Endodermal cell (in vitro differentiated cells): ENCODE measurements at places on chromosomes 16 and 17.

DNA sequence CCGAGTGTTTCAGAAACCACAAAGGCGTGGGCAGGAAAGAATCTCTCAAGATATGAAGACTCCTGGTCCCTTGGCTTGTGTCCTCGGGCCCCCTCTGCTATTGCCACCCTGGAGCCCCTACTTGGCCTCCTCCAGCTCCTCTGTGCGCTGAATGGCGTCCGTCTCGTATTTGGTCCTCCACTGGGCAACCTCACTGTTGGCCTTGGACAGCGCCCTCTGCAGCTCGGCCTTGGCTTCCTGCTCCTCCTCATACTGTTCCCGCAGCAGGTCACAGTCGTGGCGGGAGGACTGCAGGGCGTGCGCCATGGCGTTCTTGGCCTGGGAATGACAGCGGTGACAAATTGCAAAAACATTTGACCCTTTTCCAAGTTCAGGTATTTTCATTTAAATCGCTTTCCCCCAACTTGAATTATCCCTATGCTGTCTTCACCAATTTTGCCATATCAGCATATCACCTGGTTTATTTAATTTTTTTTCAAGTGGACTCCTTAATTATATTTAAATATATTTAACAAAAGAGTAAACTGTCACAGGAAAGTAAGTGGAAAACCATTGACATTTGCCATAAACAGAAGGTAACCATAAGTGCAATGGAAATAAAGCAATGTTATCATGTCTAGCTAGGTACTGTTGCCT, 59.7 kb downstream of the MYH13 start:
- peak; percentile 70 for DNase-seq

GRCh38 chr16:77869997-77870813, 81.8 kb downstream of the VAT1L start:
- no peak for DNase-seq

GRCh38 chr17:42018339-42018738, 1.1 kb upstream of the DNAJC7 start:
- peak; percentile 87 for DNase-seq

- DNase-seq = no peak
Measured at GRCh38 chr17:7930841-7931631, 710 bp downstream of the TRAPPC1 start.

- DNase-seq = no peak
Measured at GRCh38 chr17:15031975-15032374, 233.2 kb downstream of the PMP22 start.

DNA sequence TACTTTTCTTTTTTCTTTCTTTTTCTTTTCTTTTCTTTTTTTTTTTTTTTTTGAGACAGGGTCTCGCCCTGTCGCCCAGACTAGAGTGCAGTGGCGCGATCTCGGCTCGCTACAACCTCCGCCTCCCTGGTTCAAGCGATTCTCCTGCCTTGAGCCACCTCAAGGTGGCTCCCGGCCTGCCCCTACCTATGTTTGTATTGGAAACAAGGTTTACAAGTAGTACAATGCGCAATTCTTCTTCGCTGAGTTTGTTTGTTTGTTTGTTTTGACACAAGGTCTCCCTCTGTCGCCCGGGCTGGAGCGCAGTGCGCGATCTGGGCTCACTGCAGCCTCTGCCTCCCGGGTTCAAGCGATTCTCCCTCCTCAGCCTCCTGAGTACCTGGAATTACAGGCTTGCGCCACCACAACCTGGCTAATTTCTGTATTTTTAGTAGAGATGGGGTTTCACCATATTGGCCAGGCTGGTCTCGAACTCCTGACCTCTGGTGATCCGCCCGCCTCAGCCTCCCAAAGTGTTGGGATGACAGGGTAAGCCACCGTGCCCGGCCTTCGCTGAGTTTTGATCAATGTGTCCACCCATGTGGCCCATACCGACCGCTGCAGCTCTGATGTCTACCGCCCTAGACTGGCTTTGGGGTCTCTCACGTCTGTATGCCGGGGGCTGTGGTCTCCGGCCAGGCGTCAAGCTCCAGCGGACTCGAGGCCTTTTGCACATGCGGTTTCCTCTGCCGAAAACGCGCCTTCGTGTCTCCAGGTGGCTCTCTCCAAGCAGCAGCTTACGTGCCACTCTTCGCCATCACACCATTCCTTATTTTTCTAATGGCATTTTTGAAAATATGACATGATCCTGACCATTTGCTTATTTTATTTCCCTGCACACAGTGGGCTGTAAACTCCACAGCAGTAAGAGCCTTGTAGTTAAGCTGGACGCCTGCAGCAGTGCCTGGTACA, 1.1 kb upstream of the YBX2 start:
- DNase-seq = peak; percentile 77

- DNase-seq = no peak
Measured at GRCh38 chr16:6576606-6577005, 756.0 kb upstream of the RBFOX1 start.

- peak; percentile 47 for DNase-seq
Measured at GRCh38 chr17:80858301-80859001, 133.2 kb upstream of the CHMP6 start.

DNA sequence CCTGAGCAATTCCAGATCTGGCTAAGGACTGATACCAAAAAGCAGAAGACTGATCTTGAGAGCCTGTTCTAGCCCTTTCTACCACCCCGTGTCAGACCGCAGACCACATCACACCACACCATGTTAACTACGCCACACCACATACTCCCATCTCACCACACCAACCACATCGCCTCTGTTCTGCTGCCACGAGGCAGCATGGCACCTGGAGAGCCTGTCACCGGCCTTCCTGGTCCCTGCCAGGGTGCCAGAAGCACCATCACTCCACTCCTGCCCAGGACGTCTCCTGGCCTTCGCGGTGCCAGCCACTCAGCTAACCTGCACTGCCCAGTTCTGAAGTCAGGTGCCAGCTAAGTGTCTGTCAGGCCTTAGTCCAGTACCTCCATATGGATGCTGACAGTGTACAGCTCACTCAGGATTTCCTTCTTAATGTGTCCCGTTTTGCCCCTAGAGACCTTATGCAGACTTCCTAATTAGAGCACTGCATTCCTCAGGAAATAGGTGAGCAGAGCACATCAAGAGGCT, 37.2 kb upstream of the BCAR1 start:
- DNase-seq = no peak

- no peak for DNase-seq
Measured at GRCh38 chr17:285751-286422, 66.7 kb downstream of the RPH3AL start.

DNA sequence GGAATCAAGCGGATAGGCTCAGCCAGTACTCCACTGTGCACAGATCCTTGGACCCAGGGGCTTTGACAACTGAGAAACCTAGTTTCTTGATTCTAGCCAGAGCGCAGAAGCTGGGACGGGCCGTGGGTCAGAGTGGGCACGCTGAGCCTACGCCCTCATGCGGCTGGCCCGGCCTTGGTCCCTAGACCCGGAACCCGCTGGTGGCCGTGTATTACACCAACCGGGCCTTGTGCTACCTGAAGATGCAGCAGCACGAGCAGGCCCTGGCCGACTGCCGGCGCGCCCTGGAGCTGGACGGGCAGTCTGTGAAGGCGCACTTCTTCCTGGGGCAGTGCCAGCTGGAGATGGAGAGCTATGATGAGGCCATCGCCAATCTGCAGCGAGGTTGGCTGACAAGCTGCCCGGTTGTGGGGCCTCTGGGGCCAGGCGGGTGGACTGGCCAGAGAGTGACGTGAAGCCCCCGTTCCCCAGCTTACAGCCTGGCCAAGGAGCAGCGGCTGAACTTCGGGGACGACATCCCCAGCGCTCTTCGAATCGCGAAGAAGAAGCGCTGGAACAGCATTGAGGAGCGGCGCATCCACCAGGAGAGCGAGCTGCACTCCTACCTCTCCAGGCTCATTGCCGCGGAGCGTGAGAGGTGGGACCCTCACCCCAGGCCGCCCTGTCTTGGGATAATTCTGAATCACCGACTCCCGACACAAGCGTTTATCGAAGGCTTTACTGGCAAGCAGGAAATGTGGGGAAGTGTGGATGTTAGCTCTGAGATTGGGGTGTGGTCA, 946 bp downstream of the STUB1 start:
- peak; percentile 73 for DNase-seq

DNA sequence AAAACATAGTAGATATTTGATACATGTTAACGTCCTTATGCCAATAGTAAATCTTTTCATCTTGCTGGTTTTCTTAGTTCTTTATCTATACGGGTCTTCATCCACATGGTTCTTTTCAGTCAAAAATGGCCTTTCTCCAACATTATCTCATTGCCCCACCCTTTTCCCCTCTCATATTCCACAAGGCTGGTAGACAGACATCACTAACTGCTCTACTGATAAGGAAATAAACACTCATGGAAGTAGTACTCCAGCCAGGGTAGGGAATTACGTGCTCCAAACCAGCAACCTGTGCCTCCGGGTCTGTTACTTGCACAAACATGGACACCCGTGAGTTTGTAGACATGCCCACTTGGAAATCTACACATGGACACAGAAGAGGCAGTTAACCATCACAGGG, 141.4 kb downstream of the XYLT1 start:
- DNase-seq = no peak

DNA sequence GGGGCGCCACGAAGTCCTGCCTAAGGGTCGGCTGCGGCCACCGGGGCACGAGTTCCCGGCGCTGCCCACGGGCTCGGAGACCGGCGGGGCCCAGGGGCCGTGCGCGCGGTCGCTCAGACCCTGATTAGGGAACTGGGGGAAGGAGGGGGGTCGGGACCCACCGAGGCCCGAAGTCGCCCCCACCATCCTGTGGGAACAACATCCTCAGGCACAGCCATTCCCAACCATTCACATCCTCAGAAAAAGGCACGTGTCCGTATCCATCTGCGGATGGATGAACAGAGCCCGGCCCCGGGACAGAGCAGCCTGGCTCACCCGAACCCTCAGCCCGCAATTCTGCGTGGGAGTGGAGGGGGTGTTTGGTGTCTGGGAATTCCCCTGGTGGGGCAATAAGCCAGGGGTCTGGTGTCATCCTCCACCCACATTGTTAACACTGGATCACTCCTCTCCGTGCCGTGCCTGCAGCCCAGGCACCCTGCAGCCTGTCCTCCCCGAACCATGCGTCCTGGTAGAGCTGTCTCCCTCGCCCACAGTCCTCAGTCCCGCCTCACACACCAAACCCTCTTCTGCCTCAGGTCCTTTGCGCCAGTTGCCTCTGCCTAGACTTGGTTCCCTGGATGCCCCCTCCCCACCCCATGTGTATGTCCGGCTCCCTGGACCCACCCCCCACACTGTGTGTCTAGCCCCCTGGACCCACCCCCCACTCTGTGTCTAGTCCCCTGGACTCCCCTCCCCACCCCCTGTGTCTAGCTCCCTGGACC, 789 bp upstream of the CCDC57 start:
- peak; percentile 81 for DNase-seq

GRCh38 chr17:27526604-27527002, 70.4 kb downstream of the KSR1 start:
- DNase-seq = peak; percentile 83

GRCh38 chr17:64106918-64107317, 23.0 kb downstream of the ERN1 start:
- DNase-seq = peak; percentile 13

DNA sequence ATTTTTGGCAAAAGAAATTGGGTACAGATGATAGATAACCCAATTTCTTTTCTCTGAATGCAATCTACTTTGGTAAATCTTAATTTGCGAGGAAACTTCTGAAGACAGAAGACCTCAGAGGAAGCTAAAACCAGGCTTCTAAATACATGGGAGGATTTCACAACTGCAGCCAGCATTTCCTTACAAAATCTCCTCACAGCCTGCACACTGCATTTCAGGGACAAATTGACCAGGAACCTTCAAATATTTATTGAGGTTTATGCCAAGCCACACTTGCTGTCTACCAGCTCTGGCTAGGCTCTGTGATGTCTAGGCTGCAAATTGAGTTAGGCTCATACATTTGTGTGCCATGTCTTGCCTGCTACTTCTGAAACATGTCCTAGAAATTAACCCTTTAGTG, 167.3 kb upstream of the CDH5 start:
- peak; percentile 6 for DNase-seq

GRCh38 chr17:41811549-41812380, at the start of gene P3H4:
TSS of gene P3H4 (minus strand) at chr17:41811949. CDS start at chr17:41811915, 34 bp downstream.
- DNase-seq = peak; percentile 95

DNA sequence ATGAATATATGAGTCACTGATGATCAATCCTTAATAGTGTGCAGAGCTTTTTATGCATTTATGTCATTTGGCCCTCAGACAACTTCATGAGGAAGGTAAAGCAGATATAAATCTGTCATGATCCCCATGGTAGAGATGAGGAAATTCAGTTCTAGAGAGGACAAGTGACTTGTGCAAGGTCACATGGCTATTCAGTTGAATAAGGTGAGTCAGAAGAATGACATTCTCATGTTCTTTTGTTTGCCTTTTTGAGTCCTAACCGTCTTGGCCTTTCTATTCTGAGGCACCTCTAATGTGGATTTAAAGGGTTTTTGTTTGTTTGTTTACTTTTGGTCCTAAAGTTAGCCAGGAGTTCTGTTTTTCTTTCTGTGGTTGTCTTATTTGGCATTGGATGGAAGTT, 116.2 kb upstream of the ELAC2 start:
- no peak for DNase-seq

- no peak for DNase-seq
Measured at GRCh38 chr16:51657848-51658247, 506.8 kb upstream of the SALL1 start.

- DNase-seq = no peak
Measured at GRCh38 chr16:79662122-79662521, 61.6 kb upstream of the MAF start.

GRCh38 chr16:64654178-64654577, 467.7 kb downstream of the CDH11 start:
- DNase-seq = no peak

GRCh38 chr17:34626121-34626681, 46.8 kb downstream of the TMEM132E start:
- DNase-seq = peak; percentile 87

DNA sequence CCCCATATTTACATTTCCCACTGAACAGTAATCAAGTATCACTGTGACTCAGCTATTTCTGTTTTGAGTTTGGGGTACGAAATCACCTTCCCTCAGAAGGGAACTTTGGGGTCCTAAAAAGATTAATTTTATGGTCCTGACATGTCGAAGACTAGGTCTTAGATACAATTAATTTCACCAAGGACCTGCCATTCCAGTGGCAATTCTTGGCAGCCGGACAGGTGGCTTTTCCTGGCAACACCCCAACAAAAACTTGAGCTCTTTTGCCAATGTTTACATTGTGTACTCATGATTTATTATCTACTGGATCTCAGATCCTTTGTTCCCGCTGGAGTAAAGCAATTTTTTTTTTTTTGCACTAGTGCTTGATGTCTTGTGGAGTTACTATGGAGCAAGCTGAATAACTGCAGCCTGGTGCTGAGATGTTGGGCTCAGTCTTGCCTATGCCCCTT, 14.4 kb downstream of the SLFN5 start:
- peak; percentile 20 for DNase-seq

DNA sequence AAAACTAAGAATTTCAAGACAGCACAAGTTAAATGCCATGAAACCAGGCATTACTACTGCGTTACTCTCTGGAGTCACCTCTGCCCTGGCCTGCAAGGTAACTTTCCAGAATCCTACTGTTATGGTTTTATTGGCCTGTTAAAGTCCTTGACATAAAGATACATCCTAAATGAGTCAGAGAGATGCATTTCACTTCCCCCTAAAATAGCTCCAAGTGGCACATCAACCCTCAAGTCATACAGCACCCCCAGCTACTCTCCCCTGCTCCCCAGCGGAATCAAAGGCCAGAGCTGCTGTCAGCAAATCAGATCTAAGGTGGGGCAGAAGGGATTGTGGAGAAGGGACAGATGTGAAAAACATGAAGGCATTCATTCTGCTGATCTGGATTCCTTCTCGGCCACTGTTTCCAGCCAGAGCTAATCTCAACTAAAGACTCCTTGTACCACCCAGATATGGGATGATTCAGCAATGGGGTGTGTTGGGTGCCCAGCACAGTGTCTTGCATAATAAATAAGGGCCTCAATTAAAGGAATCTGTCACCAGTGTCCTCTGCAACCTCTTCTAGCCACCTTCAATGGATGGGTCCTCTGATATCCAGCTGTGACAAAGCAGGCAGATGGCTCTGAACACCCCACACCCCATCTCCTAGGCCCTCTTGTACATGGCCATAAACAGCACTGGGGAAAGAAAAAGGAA, 8.5 kb upstream of the CCL1 start:
- DNase-seq = peak; percentile 29
